ENCODE measurements at places on chromosomes 1 and 21. TPM values are rescaled to one million over a fixed set of nuclear protein-coding genes. Genes with fewer than 3 reads are reported as not detected.

DNA sequence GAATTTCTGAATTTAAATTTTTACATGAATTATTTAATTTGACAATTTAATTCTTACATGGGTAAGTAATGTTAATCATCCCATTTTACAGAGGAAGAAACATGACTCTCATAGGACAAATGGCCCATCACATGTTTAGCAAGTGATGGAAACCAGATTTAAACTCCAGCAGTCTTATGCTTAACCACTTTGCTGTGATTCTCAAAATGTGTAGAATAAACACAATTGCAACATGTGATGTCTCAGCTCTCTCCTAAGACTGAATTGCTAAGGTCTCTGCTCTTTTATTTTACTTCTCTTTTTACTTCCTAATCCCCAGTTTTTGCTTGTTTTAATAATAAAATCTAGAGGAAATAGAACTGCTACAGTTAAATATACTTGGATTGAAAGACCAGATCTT lies 42.8 kb downstream of the HS2ST1 start:
- H3K36me3 ChIP-seq = no peaks in the 10 kb centered on the region
- DNase-seq = no peak
- no peak overlapping the region for H3K4me3 ChIP-seq
- no peak overlapping the region for H3K27ac ChIP-seq

The CBR3 gene
- 19.2 TPM for total RNA-seq

The LAPTM5 gene
- 220 TPM for total RNA-seq

DNA sequence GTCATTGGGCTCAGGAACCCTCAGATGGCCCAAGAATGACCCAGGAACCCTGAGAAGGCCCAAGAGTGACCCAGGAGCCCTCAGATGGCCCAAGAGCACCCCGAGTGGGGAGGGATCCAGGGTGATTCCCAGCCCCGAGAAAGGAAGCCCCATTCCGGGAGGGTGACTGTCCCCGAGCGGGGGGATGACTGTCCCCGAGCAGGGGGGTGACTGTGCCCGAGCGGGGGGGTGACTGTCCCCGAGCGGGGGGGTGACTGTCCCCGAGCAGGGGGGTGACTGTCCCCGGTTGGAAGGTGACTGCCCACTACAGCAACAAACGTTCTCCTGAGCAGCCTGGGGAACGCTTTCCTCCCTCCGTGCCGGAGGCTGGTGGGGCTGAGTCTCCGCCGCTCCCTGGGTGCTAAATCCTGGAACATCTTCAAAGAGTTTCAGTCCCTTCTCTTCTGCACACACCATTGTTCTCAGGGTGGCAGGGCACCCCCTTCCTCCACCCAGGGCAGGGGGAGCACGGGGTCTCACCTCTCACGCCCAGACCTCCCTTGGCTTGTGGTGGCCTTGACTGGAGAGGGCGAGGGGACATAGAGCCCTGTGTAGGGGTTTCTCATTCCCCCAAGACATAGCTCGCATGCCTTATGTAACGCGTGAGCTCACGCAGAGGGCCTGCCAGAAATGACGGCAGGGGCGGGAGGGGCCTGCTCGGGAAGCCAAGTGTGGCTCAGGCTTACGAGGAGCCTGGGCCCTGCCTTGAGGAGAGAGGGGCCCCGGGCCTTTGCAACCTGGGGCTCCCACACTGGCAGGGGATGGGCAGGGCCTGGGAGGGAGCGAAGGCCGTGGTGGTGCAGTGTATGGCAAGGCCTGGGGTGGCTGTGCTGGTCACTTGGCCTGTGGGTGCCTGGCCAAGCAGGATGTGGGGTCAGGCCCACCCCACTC lies 14.3 kb upstream of the SKI start:
- no peaks in the 10 kb centered on the region for H3K27me3 ChIP-seq
- H3K36me3 ChIP-seq = no peaks in the 10 kb centered on the region
- no peak overlapping the region for H3K27ac ChIP-seq
- H3K4me1 ChIP-seq = no peaks in the 10 kb centered on the region
- no peak for DNase-seq

The LDLRAD1 gene
- total RNA-seq = not detected

DNA sequence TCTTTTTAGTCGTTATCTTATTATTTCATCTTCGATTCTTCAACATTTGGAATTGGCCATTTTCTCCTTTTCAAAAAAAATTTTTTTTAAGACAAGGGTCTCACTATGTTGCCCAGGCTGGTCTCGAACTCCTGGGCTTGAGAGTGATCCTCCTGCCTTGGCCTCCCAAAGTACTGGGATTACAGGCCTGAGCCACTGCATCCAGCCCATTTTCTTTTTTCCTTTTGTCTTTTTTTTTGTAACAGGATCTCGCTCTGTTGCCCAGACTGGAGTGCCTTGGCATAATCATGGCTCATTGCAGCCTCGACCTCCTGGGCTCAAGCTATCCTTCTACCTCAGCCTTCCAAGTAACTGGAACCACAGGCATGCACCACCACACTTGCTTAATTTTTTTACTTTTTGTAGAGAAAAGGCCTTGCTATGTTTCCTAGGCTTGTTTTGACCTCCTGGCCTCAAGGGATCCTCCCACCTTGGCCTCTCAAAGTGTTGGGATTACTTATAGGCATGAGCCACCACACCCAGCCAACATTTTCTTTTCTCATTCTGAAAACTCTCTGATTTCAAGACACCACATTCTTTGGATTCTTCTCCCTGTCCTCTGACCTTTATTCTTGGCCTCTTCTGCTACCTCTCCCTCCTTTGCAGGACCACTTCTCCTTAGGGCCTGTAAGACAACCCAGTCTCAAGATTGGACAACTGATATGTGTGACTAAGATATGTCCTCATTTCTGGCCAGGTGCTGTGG lies 6.0 kb upstream of the MAP1LC3C start:
- DNase-seq = no peak
- H3K27ac ChIP-seq = no peak overlapping the region
- H3K27me3 ChIP-seq = peaks cover 5% of the 10 kb centered on the region
- H3K4me1 ChIP-seq = no peaks in the 10 kb centered on the region
- no peaks in the 10 kb centered on the region for H3K36me3 ChIP-seq

DNA sequence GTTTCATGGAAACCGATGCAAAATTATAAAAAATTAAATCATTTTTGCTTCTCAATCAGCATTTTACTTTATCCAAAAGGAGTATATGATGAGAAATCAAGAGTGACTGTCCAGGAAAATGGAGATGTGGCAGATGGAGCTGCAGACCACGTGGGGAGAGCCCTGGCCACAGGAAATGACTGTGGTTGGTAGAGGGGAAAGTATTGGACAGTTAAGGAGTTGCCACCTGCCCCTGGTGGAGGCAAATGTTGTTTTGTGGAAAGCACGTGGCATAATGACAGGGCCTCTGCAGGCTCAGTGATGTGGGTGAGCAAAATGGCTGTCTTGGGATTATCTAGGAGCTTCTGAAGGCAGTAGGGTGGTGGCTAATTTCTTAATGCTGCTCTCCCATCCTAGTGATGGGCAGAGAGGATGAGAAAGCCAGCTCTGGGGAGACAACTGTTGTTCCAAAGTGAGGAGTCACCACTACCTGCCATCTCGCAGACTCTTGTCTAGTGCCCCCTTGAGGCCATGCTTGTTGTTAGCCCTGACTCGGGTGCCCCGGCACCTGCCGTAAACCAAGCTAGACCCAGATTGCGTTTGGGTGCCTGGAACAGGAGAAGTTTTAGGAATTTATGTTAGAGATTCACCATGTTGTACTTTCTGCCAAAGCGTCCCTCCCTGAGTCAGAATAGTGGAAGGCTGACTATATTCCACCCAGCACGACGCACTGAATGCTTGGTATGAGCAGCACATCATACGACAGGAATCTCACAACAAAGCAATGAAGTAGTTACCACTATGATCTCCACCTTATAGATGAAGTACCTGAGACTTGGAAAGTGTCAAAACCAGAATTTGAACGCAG lies 144.0 kb downstream of the ROR1 start:
- peak; percentile 35 for DNase-seq
- no peak overlapping the region for H3K4me3 ChIP-seq
- H3K36me3 ChIP-seq = no peaks in the 10 kb centered on the region
- no peak overlapping the region for H3K27ac ChIP-seq
- no peaks in the 10 kb centered on the region for H3K27me3 ChIP-seq
- H3K4me1 ChIP-seq = no peaks in the 10 kb centered on the region

DNA sequence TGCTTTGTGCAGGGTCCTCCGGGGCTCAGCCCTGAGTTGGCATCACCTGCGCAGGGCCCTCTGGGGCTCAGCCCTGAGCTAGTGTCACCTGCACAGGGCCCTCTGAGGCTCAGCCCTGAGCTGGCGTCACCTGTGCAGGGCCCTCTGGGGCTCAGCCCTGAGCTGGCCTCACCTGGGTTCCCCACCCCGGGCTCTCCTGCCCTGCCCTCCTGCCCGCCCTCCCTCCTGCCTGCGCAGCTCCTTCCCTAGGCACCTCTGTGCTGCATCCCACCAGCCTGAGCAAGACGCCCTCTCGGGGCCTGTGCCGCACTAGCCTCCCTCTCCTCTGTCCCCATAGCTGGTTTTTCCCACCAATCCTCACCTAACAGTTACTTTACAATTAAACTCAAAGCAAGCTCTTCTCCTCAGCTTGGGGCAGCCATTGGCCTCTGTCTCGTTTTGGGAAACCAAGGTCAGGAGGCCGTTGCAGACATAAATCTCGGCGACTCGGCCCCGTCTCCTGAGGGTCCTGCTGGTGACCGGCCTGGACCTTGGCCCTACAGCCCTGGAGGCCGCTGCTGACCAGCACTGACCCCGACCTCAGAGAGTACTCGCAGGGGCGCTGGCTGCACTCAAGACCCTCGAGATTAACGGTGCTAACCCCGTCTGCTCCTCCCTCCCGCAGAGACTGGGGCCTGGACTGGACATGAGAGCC lies 22.7 kb downstream of the COL6A1 start:
- no peaks in the 10 kb centered on the region for H3K27me3 ChIP-seq
- DNase-seq = no peak
- H3K36me3 ChIP-seq = no peaks in the 10 kb centered on the region

GRCh38 chr21:36481639-36482038 lies 1.7 kb upstream of the CLDN14 start:
- H3K27ac ChIP-seq = no peak overlapping the region
- H3K27me3 ChIP-seq = no peaks in the 10 kb centered on the region
- no peak for DNase-seq
- H3K4me1 ChIP-seq = peaks cover 18% of the 10 kb centered on the region

DNA sequence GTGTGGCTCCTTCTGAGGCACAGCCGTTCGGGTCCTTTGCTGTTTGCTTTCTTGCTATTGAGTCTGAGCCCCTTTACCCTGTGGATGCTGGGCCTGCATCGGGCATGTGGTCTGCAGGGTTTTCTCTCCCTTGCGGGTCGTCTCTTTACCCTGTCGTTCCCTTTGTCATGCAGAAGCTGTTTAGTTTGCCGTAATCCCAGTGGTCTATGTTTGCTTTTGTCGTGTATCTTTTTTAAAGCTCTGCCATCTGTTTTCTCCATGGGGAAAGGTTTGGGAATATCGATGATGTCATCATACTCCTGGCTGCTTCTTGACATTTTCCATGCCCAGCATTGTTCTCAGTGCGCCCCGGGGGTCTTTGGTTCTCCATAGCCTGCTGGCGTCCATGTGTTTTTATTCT lies 68.2 kb downstream of the AGPAT3 start:
- no peak overlapping the region for H3K4me3 ChIP-seq
- H3K4me1 ChIP-seq = peaks cover 28% of the 10 kb centered on the region
- no peak overlapping the region for H3K27ac ChIP-seq
- no peak for DNase-seq
- H3K27me3 ChIP-seq = no peaks in the 10 kb centered on the region

DNA sequence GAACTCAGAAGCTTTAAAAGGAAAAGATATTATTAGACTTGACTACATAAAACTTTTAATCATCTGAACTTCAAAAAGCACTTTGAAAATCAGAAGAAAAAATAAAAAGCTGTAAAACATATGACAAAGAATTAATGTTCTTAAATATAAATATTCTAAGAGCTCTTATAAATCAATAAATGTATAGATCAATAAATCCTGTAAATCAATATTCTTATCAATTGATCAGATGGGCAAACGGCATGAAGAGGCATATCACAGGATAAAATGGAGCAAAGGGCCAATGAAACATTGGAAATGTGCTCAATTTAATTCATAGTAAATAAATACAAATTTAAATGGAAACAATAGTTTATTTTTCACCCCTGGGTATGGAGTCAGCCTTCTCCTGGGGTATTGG lies 66.1 kb upstream of the SMYD2 start:
- DNase-seq = no peak
- H3K27ac ChIP-seq = peak overlapping the region; percentile 68
- peaks cover 32% of the 10 kb centered on the region for H3K27me3 ChIP-seq
- H3K4me3 ChIP-seq = no peak overlapping the region
- no peaks in the 10 kb centered on the region for H3K4me1 ChIP-seq
- H3K36me3 ChIP-seq = no peaks in the 10 kb centered on the region

- H3K4me1 ChIP-seq = peaks cover 53% of the 10 kb centered on the region
- peaks cover 8% of the 10 kb centered on the region for H3K36me3 ChIP-seq
- H3K4me3 ChIP-seq = peak overlapping the region; percentile 43
- no peak for DNase-seq
- peaks cover 74% of the 10 kb centered on the region for H3K27me3 ChIP-seq
- peak overlapping the region; percentile 43 for H3K27ac ChIP-seq
Observed at GRCh38 chr1:63326106-63326472, 3.7 kb downstream of the FOXD3 start.

The HSPG2 gene
- total RNA-seq = 4.4 TPM

- H3K36me3 ChIP-seq = no peaks in the 10 kb centered on the region
- H3K27me3 ChIP-seq = peaks cover 11% of the 10 kb centered on the region
- H3K4me1 ChIP-seq = peaks cover 85% of the 10 kb centered on the region
Observed at GRCh38 chr1:181139631-181140061, 51.1 kb downstream of the IER5 start.

All from activated T-cell treated with anti-CD3 and anti-CD28 coated beads, Interleukin-2, amount 50 U/mL, for 72 hours (primary cell).